ENCODE measurements at places on chromosomes 16 and 17. TPM values are rescaled to one million over a fixed set of nuclear protein-coding genes. Genes with fewer than 3 reads are reported as not detected.

GRCh38 chr16:75703306-75703705, 2.0 kb upstream of the DUXB start:
- DNase-seq = no peak
- no peaks in the 10 kb centered on the region for H3K27me3 ChIP-seq
- H3K4me3 ChIP-seq = no peak overlapping the region
- H3K27ac ChIP-seq = no peak overlapping the region
- H3K4me1 ChIP-seq = no peaks in the 10 kb centered on the region
- no peaks in the 10 kb centered on the region for H3K36me3 ChIP-seq

DNA sequence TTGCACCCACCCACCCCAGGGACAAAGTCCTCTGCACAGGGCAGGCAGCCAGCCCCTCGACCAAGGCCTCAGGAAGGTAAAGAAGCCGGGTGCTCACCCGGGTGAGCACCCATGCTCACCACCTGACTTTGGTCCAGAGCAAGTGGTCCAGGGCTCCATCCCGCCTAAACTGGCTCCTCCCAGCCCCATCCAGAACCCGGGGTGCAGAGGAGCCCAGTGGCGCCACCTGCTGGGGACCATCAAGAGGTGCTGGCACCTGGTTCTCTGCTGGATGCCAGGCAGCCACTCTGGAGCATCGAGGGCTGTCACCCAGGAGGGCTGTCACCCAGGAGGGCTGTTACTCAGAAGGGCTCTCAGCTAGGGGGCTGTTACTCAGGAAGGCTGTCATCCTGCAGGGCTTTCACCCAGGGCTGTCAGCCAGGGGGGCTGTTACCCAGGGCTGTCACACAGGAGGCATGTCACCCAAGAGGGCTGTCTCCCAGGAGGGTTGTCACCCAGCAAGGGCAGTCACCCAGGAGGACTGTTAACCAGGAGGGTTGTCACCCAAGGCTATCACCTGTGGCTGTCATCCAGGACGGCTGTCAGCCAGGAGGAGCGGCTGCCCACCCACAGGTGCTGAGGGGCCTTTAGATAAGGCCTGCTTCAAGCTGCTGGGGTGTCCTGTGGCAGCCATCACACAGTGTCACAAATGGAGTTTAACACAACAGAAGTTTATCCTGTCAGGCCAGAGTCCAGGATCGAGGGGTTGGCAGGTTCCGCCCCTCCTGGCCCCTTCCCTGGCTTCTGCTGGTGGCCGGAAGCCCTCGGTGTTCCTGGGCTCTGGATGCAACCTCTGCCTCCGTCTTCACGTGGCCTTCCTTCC, 98.5 kb downstream of the TNFRSF13B start:
- H3K27ac ChIP-seq = no peak overlapping the region
- peaks cover 2% of the 10 kb centered on the region for H3K27me3 ChIP-seq
- no peaks in the 10 kb centered on the region for H3K4me1 ChIP-seq
- H3K36me3 ChIP-seq = no peaks in the 10 kb centered on the region

DNA sequence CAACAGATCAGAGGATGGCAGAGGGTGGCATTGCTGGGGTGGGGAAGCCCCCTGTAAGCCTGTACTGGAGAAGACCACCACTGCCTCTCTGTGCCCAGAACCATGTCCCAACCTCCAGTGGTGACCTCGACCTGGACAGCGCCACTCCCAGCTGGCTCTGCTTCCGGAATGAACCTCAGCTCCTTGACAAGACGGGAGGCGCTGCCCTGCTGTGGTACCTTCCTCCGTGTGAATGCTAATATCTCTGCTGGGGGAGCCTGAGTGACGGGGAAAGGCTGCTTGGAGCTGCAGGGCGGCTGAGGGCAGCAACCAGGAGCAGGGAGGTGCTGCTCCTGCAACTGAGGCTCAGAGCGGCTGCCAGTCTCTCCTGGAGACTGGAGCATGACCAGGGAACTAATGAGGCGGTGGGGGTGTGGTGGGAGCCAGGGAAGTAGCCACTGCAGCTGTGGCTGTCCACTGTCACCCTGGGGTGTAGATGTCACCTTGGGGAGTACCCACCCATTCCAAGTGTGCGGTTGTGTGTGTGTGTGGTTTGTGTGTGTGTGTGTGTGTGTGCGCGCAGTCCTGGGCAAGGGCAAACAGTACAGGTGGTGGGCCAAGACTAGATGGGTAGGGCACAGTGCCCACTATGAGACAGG, 6.2 kb downstream of the PRCD start:
- H3K27ac ChIP-seq = peak overlapping the region; percentile 89
- H3K4me3 ChIP-seq = no peak overlapping the region
- H3K36me3 ChIP-seq = peaks cover 7% of the 10 kb centered on the region
- no peak for DNase-seq

GRCh38 chr17:35621768-35622167, 34.6 kb downstream of the AP2B1 start:
- H3K36me3 ChIP-seq = peaks cover 11% of the 10 kb centered on the region
- no peaks in the 10 kb centered on the region for H3K27me3 ChIP-seq
- H3K4me3 ChIP-seq = no peak overlapping the region
- DNase-seq = no peak

DNA sequence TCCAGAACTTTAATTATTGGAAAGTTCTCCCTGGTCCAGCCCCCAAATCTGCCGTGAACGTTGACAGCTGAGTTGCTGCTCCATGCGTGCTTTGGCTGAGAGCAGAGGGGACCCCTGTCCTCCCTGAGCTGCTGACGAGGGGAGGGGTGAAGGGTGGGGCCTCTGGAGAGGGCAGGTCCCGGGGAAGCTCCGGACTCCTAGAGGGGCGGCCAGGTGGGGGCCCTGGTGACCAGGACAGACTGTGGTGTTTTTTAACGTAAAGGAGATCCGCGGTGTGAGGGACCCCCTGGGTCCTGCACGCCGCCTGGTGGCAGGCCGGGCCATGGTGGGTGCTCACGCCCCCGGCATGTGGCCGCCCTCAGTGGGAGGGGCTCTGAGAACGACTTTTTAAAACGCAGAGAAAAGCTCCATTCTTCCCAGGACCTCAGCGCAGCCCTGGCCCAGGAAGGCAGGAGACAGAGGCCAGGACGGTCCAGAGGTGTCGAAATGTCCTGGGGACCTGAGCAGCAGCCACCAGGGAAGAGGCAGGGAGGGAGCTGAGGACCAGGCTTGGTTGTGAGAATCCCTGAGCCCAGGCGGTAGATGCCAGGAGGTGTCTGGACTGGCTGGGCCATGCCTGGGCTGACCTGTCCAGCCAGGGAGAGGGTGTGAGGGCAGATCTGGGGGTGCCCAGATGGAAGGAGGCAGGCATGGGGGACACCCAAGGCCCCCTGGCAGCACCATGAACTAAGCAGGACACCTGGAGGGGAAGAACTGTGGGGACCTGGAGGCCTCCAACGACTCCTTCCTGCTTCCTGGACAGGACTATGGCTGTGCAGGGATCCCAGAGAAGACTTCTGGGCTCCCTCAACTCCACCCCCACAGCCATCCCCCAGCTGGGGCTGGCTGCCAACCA, at the start of gene MC1R:
MC1R (plus strand) TSS at position 410 of the 895 bp plus-strand sequence; CDS start at position 807, 397 bp downstream.
- H3K4me3 ChIP-seq = peak within 1 kb of the TSS; percentile 32
- peaks cover under 1% of the 10 kb centered on the region for H3K27me3 ChIP-seq
- no peak within 1 kb of the TSS for H3K27ac ChIP-seq
- peaks cover 30% of the 10 kb centered on the region for H3K4me1 ChIP-seq
- no peak for DNase-seq

- H3K36me3 ChIP-seq = peaks cover 30% of the 10 kb centered on the region
- DNase-seq = no peak
- no peaks in the 10 kb centered on the region for H3K4me1 ChIP-seq
- no peak overlapping the region for H3K27ac ChIP-seq
Observed at GRCh38 chr16:23587726-23588125, 8.4 kb downstream of the NDUFAB1 start.

GRCh38 chr17:6485646-6486412, 41.6 kb downstream of the PIMREG start:
- H3K27me3 ChIP-seq = no peaks in the 10 kb centered on the region
- DNase-seq = no peak
- peaks cover 4% of the 10 kb centered on the region for H3K36me3 ChIP-seq
- H3K27ac ChIP-seq = no peak overlapping the region
- no peaks in the 10 kb centered on the region for H3K4me1 ChIP-seq
- no peak overlapping the region for H3K4me3 ChIP-seq

DNA sequence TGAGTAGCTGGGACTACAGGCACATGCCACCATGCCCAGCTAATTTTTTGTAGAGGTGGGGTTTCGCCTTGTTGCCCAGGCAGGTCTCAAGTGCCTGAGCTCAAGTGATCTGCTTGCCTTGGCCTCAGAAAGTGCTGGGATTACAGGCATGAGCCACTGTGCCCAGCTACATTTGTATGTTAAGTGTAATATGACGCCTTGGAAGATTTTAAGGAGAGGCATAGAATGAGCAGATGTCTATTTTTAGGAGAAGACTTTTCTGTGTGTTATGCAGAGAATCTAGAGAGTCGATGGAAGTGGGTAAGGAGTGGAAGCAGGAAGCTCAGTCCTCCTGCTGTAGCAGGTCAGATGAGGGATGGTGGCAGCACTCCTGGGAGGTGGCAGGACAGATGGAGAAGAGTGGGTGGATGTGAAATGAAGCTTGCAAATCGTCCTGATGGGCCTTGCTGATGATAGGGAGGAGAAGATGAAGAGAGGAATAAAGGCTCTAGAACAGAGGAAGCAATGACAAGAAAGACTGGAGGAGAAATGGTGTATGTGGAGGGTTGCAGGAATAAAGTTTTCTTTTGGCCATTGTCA, 125.3 kb downstream of the SHISA6 start:
- no peak overlapping the region for H3K4me3 ChIP-seq
- DNase-seq = no peak
- no peak overlapping the region for H3K27ac ChIP-seq
- no peaks in the 10 kb centered on the region for H3K4me1 ChIP-seq
- H3K36me3 ChIP-seq = no peaks in the 10 kb centered on the region

GRCh38 chr16:53920988-53921387, 217.0 kb downstream of the FTO start:
- DNase-seq = no peak
- H3K4me3 ChIP-seq = no peak overlapping the region
- H3K27me3 ChIP-seq = no peaks in the 10 kb centered on the region
- no peaks in the 10 kb centered on the region for H3K36me3 ChIP-seq

DNA sequence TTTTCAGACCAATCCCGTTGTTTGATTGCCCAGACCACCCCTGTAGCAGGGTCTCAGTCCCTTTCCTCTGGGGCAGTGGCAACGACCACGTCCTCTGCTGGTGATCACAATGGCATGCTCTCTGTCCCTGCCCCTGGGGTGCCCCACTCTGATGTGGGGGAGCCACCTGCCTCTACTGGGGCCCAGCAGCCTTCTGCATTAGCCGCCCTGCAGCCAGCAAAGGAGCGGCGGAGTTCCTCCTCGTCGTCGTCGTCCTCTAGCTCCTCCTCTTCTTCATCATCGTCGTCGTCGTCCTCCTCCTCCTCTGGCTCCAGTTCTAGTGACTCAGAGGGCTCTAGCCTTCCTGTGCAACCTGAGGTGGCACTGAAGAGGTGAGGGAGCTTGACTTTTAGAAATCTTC, 9.2 kb downstream of the ELOB start:
- no peak overlapping the region for H3K4me3 ChIP-seq
- DNase-seq = no peak
- H3K4me1 ChIP-seq = peaks cover 9% of the 10 kb centered on the region
- H3K27ac ChIP-seq = no peak overlapping the region

- H3K4me1 ChIP-seq = no peaks in the 10 kb centered on the region
- H3K27ac ChIP-seq = no peak overlapping the region
- no peak overlapping the region for H3K4me3 ChIP-seq
- no peak for DNase-seq
Observed at GRCh38 chr16:31480851-31481536, 1.9 kb upstream of the SLC5A2 start.

- no peaks in the 10 kb centered on the region for H3K36me3 ChIP-seq
- H3K27me3 ChIP-seq = no peaks in the 10 kb centered on the region
- H3K27ac ChIP-seq = no peak overlapping the region
- H3K4me3 ChIP-seq = no peak overlapping the region
Observed at GRCh38 chr17:9792181-9792840, 919 bp upstream of the DHRS7C start.

DNA sequence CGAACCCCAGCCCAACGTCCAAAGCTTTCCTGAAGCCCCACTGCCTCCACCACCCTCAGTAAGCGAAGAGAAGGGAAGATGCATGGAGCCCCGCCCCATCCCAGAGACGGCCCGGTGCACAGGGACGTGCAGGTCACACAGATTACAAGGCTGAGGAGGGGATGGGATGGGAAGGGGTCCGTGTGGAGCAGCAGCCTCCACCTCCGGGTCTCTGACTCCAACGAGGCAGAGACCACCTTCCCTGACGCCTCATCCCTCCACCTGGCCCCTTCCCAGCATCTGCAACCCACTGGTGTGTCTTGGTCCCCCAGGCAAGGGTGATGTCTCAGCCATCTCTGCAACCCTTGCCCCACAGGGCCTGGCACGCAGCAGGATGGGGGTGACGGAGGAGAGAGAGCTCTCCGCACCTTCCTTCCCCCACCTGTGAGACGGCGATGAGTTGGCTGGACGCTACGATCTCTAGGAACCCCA, 58.5 kb downstream of the TBC1D16 start:
- peaks cover 3% of the 10 kb centered on the region for H3K36me3 ChIP-seq
- H3K27me3 ChIP-seq = no peaks in the 10 kb centered on the region
- H3K4me3 ChIP-seq = no peak overlapping the region
- H3K27ac ChIP-seq = no peak overlapping the region
- H3K4me1 ChIP-seq = no peaks in the 10 kb centered on the region

- no peaks in the 10 kb centered on the region for H3K36me3 ChIP-seq
- no peak overlapping the region for H3K4me3 ChIP-seq
- DNase-seq = no peak
Observed at GRCh38 chr16:54953461-54953860, 22.8 kb downstream of the IRX5 start.

- H3K27me3 ChIP-seq = no peaks in the 10 kb centered on the region
- no peaks in the 10 kb centered on the region for H3K36me3 ChIP-seq
- no peak for DNase-seq
- no peak overlapping the region for H3K27ac ChIP-seq
- H3K4me1 ChIP-seq = peaks cover 7% of the 10 kb centered on the region
Observed at GRCh38 chr16:67999985-68000384, 701 bp upstream of the DPEP2 start.

GRCh38 chr17:8444494-8444893, 8.8 kb downstream of the NDEL1 start:
- H3K4me3 ChIP-seq = no peak overlapping the region
- no peak for DNase-seq
- H3K27ac ChIP-seq = no peak overlapping the region
- H3K27me3 ChIP-seq = no peaks in the 10 kb centered on the region

GRCh38 chr17:3603119-3603869, 5.9 kb downstream of the TRPV1 start:
- peaks cover 4% of the 10 kb centered on the region for H3K36me3 ChIP-seq
- peak overlapping the region; percentile 72 for H3K27ac ChIP-seq
- H3K27me3 ChIP-seq = no peaks in the 10 kb centered on the region
- peak; percentile 93 for DNase-seq

The TK1 gene
- 50.2 TPM for polyA plus RNA-seq

The KRTAP2-2 gene
- polyA plus RNA-seq = not detected

The TNRC6C gene
- 0.34 TPM for polyA plus RNA-seq

The CCR7 gene
- polyA plus RNA-seq = 0.63 TPM

The CD300A gene
- 0.07 TPM for polyA plus RNA-seq

The EVPLL gene
- 1.7 TPM for polyA plus RNA-seq

The LIMD2 gene
- polyA plus RNA-seq = 1.6 TPM

The CRHR1 gene
- polyA plus RNA-seq = not detected

The CNTNAP4 gene
- polyA plus RNA-seq = 0.70 TPM

The GINS2 gene
- polyA plus RNA-seq = 11.2 TPM

The ZNF629 gene
- polyA plus RNA-seq = 6.0 TPM

The TMEM220 gene
- polyA plus RNA-seq = 2.4 TPM

The KCTD2 gene
- 22.8 TPM for polyA plus RNA-seq

The PPY gene
- not detected for polyA plus RNA-seq

The NOXO1 gene
- polyA plus RNA-seq = 0.38 TPM
